ENCODE measurements at places on chromosomes 2 and 18. TPM values are rescaled to one million over a fixed set of nuclear protein-coding genes. Genes with fewer than 3 reads are reported as not detected.
A peak's percentile ranks its signal among the peaks of the same experiment; 100 is the strongest.

DNA sequence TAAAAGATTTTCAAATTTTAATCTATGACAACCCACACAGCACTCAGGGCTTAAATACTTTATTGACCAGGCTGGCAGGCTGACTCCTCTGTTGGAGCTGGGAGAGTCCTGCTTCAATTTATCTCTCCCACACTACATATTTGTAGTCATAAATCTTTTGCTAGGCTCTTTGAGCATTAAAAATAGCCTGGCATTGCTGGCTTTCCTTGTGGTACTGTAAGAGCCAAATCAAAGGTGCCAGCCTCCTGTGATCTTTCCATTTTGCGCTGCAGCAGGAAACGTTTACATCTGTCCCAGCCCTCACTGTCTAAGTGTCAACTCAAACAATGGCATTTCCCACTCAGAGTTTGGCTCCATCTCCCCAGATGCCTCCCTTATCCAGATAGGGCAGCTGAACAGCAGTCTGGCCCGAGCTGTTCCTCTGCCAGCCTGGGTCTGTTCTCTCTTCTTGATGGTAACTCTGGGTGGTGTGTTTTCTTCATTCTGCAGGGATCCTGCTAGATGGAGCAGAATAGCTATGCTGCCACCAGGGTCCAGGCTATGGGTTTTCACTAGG is 62.1 kb downstream of the LRRTM1 start:
- H3K4me1 ChIP-seq, result peaks cover 15% of the 10 kb centered on the region
- H3K4me3 ChIP-seq, result no peak overlapping the region
- no peak overlapping the region for H3K27ac ChIP-seq
- DNase-seq, result no peak
- no peaks in the 10 kb centered on the region for H3K36me3 ChIP-seq

- no peak for DNase-seq
- H3K4me3 ChIP-seq, result no peak overlapping the region
- no peaks in the 10 kb centered on the region for H3K27me3 ChIP-seq
- no peak overlapping the region for H3K27ac ChIP-seq
- peaks cover 5% of the 10 kb centered on the region for H3K36me3 ChIP-seq
- H3K4me1 ChIP-seq, result peaks cover 15% of the 10 kb centered on the region
Observed at GRCh38 chr2:122491011-122491410, 735.6 kb downstream of the TSN start.

GRCh38 chr18:31711365-31712172 is 27.2 kb upstream of the B4GALT6 start:
- H3K4me3 ChIP-seq, result no peak overlapping the region
- H3K4me1 ChIP-seq, result no peaks in the 10 kb centered on the region
- H3K27ac ChIP-seq, result no peak overlapping the region
- no peaks in the 10 kb centered on the region for H3K27me3 ChIP-seq

- no peak overlapping the region for H3K4me3 ChIP-seq
- no peak for DNase-seq
- H3K36me3 ChIP-seq, result no peaks in the 10 kb centered on the region
- no peaks in the 10 kb centered on the region for H3K27me3 ChIP-seq
- peak overlapping the region; percentile 60 for H3K27ac ChIP-seq
Observed at GRCh38 chr2:217047631-217048030, 187.8 kb upstream of the TNP1 start.

DTNA gene
- total RNA-seq, result 13.3 TPM

DNER gene
- total RNA-seq, result 4.0 TPM

SULT1C2 gene
- 0.19 TPM for total RNA-seq

EVX2 gene
- 0.43 TPM for total RNA-seq

ZSCAN30 gene
- 14.6 TPM for total RNA-seq

KATNAL2 gene
- 8.7 TPM for total RNA-seq

TDRD15 gene
- total RNA-seq, result not detected

Measured in neural crest cell (in vitro differentiated cells).